ENCODE measurements at places on chromosomes 5 and 9.

DNA sequence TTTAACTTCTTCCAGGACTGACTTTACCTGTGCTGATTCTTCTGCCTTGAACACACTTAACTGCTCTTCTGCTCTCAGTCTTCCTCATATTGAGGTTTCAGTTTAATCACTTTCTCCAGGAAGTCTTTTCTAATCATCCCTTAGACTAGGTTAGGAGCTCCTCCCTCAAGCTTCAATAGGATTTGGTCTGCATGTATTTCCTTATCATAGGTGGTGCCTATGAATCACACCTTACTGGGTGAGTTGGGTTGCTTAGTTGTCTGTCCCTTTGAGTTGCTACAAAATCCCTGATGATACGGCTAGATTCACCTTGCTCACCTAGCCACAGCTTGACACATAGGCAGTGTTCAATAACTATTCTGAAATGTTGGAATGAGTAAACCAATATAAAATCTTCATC lies 164.4 kb downstream of the DNAH5 start:
- DNase-seq, result no peak

DNA sequence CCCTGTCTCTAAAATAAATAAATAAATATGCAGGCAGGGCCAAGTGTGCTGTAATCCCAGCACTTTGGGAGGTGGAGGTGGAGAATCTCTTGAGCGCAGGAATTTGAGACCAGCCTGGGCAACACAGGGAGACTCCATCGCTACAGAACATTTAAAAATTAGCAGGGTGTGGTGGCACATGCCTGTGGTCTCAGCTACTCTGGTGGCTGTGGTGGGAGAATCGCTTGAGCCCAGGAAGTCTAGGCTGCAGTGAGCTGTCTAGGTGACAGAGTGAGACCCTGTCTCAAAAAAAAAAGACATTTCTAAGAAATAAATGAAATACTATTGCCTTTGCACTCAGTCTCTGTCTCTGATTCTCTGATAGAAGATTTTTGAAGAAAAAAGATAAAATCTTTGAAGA lies 1.2 kb upstream of the PCDHGA10 start:
- DNase-seq, result no peak

- DNase-seq, result no peak
Measured at GRCh38 chr5:128844354-128844923, 120.8 kb upstream of the SLC27A6 start.

DNA sequence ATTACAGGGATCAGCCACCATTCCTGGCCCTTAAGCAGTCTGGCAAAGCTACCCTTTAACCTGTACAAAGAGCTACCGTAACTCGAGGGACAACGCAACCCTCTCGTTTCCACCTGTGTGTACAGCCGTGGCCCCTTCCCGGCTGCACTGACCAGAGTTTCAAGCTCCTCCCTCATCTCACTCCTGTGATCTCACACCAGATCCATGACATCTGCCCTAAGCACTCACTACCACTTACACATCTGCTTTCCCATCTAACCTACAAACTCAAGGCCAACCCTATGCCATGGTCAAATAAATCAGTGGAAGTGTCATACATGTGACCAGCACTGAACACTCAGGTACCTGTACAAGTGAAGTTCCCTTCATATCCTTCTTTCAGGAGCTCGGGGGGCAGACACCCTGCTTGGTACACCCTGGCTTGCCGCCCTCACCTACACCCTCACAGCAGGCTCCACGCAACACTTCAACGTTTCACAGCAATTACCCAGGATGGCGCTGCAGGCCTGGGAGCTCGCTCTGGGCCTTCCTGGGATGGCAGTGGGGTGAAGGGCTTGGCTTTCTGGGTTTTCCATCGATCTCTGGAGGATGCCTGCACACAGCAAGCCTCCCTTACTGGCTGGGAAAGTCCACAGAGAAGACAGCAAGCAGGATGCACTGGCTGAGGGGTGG lies 61.7 kb downstream of the PRRT1B start:
- no peak for DNase-seq

DNA sequence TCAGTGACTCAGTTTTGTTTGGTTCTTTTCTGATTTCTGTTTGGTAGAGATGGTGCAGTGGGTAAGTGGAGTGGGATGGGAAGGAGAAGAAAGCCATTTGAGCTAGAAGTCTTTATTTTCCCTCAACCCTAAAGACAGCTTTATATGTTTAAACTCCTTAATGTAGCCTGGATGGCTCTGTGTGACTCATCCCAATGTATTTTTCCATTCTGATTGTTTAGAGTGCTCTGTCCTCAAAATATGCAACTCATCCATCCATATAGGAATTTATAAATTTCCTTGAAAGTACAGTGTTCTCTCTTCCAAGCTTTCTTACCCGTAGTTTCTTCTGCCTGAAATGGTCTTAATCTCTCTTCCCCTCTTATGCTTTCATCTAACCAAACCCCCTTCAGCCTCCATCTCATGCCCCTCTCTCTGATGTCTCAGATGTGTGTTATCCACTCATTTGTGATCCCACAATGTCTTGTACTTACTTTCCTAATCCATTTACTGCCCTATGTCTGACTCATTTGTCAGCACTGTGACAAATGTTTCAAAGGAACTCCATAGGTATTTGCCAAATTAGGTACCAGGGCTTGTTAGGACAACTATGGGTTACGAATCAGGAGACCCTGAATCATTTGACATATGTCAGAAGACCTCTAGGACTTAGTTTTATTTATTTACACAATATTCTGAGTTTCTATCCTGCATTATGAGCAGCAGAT lies 217.5 kb upstream of the SGCD start:
- DNase-seq, result no peak

- DNase-seq, result no peak
Measured at GRCh38 chr9:130632841-130633240, 31.6 kb upstream of the PRDM12 start.

DNA sequence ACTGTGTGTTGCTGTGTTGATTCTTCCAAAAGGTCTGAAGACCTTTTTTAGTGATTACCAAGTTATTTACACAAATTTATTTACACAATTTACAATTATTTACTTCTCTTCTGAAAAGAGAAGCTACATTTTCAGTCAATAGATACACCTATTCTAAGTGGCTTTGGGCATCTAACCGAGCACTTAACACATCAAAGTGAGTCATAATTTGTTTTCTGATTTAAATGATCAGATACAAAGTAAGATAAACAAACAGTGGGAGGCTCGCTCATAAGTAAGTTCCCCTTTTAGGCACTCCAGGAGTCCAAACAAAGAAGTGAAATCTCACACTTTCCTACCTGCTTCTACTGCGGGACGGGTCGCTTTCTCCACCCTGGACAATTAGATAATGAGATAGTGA lies 90.2 kb downstream of the APBA1 start:
- no peak for DNase-seq

GRCh38 chr5:7910738-7911428 lies 41.9 kb downstream of the MTRR start:
- DNase-seq, result no peak

DNA sequence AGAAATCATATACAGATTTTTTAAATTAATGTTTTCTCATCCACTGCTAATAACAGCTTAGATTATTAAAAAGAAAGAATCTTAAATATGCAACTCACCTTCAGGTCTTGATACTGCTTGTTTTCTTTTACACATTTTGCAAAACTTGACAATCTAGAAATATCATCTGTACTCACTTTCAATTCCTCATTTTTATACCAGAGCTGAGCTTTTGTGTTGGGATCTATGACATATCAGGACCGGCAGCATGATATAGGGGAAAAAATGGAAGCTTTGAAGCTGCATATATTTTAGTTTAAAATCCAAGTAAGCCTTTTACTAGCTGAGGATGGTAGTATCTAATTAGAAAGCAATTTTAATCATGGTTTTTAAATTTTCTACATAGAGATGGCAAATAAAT lies 75.7 kb upstream of the SMARCA2 start:
- DNase-seq, result no peak

DNA sequence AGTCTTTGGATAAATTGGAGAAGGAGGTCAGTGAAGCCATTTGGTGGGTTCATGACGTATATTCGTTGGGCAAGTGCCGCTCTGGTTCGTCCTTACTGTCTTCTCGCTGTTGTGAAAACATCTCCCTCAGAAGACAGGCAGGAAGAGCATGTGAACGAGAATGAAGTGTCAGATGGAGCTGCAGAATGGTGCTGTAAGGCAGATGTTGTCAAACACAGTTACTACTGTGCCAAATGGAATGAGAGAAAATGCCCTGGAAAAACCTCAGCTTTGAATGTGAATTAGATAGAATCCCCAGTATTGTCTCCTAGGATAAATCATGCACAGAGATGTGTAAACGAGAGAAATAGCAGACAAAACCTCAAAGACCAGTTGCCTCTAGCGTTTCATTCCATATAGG lies 121.5 kb downstream of the CAMK4 start:
- DNase-seq, result no peak

DNA sequence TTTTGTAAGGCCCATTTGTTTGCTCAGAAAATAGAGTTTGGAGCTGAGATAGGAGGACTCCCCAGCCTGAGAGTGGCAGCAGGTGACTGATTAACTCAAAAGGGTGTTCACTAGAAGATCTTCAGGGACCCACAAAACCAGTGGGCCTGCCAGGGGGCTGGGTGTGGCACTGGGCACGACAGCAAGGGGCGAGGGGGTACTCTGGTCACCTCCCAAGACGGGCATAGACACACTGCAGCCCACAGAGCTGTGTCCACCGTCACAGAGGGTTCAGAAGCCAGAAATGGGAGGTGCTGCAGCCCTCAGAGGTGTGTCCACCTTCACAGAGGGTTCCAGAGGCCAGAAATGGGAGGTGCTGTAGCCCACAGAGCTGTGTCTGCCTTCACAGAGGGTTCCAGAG lies 75.6 kb upstream of the CACNA1B start:
- DNase-seq, result no peak

- DNase-seq, result no peak
Measured at GRCh38 chr9:115369322-115369957, 251.5 kb upstream of the TNC start.

GRCh38 chr5:21644032-21644431 lies 1209.1 kb downstream of the CDH12 start:
- DNase-seq, result no peak

DNA sequence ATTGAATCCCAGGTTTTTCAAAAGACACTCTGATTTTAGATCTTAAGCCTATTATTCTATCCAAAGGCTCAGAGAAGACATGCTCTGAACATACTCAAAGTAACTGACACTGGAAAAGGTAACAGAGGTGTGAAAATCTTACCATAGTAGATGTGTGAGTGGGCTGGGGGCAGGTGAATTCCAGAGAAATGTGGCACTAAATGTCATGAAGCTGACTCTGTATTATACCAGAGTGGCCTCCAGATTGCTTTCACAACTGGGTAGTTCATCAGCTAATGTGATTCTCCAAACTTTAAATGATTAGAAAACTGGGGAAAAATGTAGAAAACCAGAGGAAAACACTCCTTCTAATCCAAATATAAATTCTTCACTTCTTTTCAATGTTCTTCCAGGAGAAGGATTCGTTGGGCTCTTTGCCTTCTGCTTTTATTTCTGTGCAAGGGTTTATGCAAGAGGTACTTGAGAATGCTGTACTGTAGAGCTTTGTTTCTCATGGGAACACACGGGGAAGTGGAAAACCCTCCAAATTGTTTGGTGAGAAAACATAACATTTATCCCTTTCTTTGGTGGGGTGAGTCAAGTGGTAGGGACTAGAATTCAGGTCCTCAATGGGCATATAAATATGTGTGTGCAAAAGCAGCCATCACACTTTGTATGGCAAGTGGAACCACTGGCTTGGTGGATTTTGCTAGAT lies at the start of gene SCGB3A2:
SCGB3A2 (plus strand) TSS at position 646 of the 694 bp plus-strand sequence. CDS start 93 bp downstream, outside the sequence.
- DNase-seq, result no peak

- DNase-seq, result no peak
Measured at GRCh38 chr5:159441441-159441840, 111.2 kb upstream of the IL12B start.

DNA sequence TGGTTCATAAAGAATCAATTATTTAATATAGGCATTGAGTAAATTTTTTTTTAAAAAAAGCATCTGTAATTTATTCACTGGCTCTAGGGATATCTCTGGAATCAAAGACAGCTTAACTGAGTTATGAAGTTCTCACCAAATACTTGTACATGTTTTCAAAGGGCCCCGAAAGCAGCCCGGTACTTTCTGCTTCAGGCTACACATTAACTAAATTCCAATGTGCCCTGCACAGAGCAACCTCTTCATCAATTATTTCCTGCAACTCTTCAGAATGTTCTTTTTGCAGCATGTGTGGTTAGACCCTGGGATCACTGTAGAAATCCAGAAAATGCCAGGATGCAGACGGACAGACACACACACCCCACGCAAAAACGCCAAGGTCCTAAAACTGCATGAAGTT lies 209.0 kb downstream of the EFNA5 start:
- no peak for DNase-seq

GRCh38 chr9:4086119-4087090 lies 213.5 kb downstream of the GLIS3 start:
- DNase-seq, result no peak

- DNase-seq, result no peak
Measured at GRCh38 chr9:69584759-69585158, 87.4 kb downstream of the APBA1 start.
